Ammon's horn (tissue), 1 donor: ENCODE measurements at places on chromosomes 13 and 19.
A peak's percentile ranks its signal among the peaks of the same experiment; 100 is the strongest.

DNA sequence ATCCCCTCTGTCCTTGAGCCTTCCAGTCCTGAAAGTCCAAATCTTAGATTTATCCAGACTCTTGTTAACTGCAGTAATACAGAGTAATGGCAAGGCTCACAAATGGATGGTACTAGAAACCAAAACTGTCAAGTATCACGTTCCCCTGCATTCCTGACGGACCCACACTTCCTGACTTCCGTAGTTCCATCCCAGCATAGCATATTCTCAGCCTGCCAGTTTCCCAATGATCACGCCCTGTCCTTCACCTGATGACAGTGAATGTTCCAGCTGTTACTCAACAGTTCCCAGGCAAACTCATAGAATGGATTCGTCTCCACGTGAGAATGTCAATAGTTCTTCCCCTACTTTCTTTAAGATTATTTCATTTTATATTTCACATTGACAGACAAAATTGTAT is 33.6 kb downstream of the SLC7A1 start:
- no peak for DNase-seq

DNA sequence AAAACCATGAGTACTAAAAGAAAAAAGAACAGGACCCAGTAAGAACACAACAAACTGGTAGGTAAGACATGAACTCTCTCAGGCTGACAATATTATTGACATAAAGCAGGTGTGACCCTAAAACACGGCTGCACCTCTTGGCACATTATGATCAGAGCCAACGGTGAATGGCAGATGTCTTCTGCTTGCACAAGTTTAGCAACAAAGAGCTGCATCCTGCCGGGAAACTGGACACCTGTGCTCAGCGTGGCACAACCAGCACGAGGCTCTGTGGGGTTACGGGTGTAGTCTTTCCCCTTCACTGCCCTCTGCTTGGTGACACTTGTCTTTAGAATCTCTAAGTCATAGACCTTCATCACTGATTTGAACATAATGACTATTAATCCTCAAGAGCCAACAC is 97.9 kb downstream of the DOCK9 start:
- DNase-seq = no peak

- no peak for DNase-seq
These were observed 543.6 kb upstream of the GPC6 start for GRCh38 chr13:92682832-92683517.

DNA sequence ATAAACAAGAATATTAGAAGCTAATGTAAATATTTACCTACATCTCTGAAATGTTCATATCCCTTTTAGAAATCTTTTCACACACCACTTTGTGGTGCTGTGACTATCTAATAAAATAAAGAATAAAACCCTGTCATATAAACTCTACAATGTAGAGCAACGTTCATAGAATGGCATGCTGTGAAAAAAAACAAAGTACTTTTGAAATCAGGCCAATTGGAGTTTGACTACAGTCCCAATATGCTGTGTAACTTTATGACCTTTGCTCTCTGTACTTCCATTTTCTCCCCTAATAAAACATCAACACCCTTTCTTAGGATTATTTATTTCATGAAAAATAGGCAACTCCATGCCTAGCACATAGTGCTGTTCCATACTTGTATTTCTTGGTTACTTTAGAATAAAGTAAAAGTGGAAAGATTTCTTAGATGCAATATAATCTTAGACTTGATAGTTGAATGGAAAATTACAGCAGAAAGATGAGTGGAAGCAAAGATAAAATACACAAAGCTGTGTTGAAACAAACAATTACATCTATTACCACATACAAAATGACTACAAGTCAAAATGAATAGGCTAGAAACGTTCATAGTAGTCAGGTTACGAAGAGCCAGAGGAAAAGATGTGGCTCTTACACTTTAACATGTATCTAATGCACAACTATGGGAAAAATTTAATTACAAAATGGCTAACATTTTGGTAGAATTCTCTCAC is 613.2 kb upstream of the SLITRK5 start:
- DNase-seq = no peak

GRCh38 chr19:49231389-49231788 is 73.8 kb downstream of the TRPM4 start:
- DNase-seq = no peak

GRCh38 chr19:32570081-32570785 is 10.8 kb upstream of the PDCD5 start:
- DNase-seq = peak; percentile 74

GRCh38 chr19:32613008-32613407 is 32.0 kb downstream of the PDCD5 start:
- DNase-seq = no peak

- peak; percentile 65 for DNase-seq
These were observed 801 bp downstream of the KCTD12 start for GRCh38 chr13:76885203-76886004.

GRCh38 chr19:8056533-8056932 is 4.0 kb downstream of the CCL25 start:
- DNase-seq = no peak

DNA sequence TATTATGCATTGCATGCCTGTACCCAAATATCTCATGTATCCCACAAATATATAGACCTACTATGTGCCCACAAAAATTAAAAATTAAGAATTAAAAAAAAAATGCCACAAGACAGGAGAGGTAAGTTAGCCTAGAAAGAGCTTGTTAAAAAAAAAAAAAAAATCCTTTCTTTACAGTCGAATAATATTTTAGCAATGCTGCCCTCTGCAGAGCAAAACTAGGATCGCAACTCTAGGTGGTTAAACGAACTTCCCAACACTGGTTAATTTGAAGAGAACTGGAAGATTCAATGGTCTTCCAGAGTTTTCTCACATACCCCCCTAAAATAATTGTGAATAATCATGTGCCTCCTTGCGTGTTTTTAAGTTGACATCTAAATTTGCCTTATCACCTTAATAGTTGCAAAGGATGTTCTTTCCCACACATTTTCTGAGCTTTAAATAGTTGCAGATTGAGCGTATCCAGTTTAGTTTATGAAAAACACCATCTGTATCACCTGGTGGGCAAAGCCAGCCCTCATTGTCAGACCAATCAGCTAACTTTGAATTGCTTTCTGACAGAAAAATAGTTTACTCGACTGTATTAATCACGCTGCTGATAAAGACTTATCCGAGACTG is 47.4 kb upstream of the RCBTB2 start:
- peak; percentile 72 for DNase-seq

- no peak for DNase-seq
These were observed 71.1 kb downstream of the PIBF1 start for GRCh38 chr13:72853000-72853399.

DNA sequence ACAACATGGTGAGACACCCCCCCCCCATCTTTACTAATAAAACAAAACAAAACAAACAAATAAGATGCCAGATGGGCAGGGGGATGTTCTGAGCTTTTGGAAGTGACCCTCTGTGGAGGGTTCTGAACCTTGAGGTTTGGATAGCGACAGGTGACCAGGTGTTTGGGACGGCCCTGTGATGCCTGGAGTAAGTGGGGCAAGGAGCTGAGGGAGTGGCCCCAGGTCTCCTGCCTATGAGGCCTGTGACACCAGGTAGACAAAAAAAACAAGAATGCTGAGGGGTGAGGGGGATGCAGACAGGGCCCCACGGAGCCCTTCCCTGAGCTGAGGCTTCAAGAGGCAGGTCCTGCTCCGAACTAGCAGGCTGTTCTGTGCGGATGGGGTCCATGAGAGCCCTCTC is 9.2 kb downstream of the ADGRE2 start:
- no peak for DNase-seq

DNA sequence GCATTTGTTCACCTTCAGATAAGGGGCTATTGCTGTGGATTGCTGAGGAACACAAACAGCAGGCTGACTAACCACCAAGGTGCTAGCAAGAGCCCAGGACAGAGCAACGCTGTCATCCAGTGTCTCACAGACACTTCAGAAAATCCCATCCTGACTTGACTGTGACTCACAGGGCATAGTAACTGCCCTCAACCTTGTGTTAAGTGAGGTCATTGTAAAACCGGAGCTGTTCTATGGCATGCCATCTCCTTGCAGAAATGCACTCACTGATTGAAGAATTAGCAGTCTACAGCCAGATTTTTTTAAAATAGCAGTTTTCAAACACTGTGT is 51.1 kb downstream of the TNFRSF19 start:
- no peak for DNase-seq

- no peak for DNase-seq
These were observed 8.9 kb downstream of the KHSRP start for GRCh38 chr19:6415591-6416190.

DNA sequence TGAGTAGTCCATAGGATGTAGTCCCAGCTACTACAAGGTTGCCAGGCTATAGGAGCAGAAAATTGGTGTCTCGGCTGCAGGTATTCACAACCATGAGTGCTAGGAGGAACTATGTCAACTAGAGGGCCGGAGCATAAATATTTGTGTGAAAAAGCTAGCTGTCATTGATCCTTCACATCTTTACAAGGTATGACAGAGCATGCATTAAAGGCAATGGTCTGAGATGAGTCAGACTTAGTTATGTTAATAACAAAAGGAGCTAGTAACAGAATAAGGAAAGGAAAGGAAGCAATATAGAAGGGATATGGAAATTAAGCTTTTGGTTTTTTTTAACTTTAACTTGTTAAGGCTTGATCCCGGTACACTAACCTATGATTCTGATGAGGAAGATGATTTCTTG is 40.9 kb upstream of the PSG9 start:
- no peak for DNase-seq

DNA sequence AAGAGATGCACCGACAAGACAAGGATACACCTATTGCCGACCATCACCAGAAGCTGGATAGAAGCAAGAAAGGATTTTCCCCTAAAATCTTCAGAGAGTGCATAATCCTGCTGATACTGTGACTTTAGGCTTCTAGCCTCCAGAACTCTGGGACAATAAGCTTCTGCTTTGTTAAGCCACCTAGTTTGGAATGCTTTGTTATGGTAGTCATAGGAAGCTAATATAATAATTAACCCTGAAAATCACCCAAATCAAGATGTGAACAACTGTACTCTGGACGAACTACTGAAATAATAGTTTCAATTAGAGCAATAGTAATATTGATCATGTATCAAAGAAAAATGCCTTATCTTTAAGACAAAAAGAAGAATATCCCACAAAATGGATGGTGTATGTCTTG is 524.6 kb downstream of the EFNB2 start:
- no peak for DNase-seq

DNA sequence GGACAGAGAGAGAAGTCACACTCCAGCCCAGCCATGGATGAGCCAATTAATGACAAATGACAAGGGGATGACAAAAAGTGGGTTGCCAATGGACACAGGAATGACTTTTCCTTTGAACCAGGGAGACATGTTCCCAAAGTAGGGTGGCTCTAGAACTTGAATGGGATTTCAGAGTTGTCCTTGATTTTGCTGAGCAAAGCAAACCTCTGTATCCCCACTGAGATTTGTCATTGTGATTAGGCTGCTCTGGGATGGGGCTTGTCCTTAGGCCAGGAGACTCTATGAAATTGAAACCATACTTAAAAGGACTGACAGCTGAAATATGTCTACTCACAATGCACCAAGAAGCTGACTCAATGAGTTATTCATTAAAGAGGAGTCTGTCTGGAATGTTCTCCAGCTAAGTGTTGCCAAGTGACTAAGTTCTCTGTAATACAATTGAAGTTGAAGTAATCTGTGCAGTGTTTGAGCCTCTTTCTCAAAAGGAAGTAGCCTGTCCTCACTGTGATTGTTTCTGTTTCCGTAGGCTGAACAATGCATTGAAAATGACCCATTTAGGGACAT is 69.0 kb upstream of the PCDH9 start:
- no peak for DNase-seq

DNA sequence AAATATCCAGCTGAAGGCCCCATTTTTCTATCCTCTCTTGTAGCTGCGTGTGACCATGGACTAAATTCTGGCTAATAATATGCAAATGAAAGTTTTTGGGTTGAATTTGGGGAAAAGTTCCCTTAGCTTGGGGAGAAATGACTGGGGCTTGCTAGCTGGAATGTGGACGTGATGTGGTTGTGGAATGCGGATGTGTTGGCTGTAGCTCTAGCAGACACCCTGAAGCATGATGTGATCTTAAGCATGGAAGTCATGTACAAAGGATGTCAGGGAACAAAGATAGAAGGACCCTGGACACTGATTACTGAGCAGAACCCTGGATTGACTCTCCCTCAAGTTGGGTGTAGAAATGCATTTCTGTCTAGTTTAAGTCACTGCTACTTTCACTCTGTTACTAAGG is 25.4 kb upstream of the SCEL start:
- no peak for DNase-seq

- no peak for DNase-seq
These were observed 299.2 kb upstream of the KLHL1 start for GRCh38 chr13:70407486-70407885.

DNA sequence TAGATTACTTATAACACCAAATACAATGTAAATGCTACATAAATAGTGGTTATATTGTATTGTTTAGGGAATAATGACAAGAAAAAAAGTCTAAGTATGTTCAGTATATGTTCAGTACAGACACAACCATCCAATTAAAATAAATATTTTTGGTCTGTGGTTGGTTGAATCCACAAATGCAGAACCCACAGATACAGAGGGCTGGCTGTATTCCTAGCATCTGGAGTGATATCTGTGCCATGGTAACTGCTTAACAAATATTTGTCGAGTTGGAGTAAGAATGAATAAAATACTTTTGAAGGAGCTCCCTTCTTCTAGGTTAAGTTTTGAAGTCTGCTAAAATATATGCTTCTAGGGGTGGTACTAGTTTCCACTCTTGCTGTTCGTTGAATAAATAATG is 241.0 kb downstream of the KLF5 start:
- no peak for DNase-seq

GRCh38 chr13:28355822-28356371 is 139.0 kb downstream of the FLT1 start:
- DNase-seq = no peak

DNA sequence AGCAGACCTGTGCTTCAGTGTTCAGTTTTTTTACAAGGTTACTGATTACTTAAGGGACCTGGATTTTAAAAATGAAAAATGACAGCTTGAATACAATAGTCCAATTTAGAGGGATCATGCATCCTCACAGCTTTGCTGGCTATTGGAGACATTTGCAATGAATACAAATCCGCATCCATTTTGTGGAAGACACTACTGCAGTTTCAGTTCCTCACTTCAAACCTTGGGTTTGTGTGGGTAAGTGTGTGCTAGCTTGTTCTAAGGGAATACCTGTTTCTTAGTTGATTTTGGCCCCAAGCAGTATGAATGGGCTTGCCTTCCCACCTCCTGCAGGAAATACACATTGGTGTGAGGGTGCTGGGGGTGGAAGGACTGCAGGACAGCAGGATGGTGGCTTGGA is 222.4 kb downstream of the OLFM4 start:
- no peak for DNase-seq

GRCh38 chr13:100962585-100962984 is 288.0 kb upstream of the TMTC4 start:
- no peak for DNase-seq
